ENCODE measurements at places on chromosomes 16 and 17.

GRCh38 chr17:83050651-83051395, 28.6 kb upstream of the METRNL start:
- DNase-seq: peak; percentile 89

GRCh38 chr16:65349626-65350025, 227.8 kb upstream of the CDH11 start:
- no peak for DNase-seq

- DNase-seq: peak; percentile 1
Observed at GRCh38 chr17:9928601-9929333, 23.7 kb upstream of the RCVRN start.

DNA sequence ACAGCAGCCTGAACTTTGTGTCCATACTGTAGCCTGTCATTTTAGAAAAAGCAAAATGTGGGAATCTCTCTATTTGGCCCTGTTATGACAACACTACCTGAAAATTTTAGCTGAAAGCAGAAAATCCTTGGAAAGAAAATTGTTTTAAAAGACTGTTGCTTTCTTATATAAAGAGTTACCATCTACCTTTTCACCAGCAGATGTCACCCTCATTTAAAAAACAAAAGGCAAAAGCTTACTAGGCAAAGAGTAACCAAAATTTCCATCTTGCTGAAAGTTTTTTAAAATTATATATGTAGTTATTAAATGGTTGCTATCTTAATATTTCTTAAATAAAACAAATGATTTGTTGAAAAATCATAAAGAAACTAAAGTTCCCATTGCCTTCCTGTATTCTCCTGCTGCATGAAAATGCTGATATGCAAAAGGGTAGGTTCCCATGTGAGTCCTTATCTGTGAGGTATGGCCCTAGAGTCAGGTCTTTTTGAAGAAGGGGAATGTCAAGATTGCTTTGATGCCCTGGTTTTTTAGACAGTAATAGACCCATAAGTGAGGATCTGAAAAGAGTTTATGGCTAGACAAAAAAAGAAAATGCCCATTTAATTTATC, 61.0 kb downstream of the TNRC6C start:
- DNase-seq: peak; percentile 28

- DNase-seq: no peak
Observed at GRCh38 chr17:78345172-78345571, 14.7 kb downstream of the SOCS3 start.

GRCh38 chr17:39757931-39758873, 20.5 kb downstream of the GRB7 start:
- no peak for DNase-seq

DNA sequence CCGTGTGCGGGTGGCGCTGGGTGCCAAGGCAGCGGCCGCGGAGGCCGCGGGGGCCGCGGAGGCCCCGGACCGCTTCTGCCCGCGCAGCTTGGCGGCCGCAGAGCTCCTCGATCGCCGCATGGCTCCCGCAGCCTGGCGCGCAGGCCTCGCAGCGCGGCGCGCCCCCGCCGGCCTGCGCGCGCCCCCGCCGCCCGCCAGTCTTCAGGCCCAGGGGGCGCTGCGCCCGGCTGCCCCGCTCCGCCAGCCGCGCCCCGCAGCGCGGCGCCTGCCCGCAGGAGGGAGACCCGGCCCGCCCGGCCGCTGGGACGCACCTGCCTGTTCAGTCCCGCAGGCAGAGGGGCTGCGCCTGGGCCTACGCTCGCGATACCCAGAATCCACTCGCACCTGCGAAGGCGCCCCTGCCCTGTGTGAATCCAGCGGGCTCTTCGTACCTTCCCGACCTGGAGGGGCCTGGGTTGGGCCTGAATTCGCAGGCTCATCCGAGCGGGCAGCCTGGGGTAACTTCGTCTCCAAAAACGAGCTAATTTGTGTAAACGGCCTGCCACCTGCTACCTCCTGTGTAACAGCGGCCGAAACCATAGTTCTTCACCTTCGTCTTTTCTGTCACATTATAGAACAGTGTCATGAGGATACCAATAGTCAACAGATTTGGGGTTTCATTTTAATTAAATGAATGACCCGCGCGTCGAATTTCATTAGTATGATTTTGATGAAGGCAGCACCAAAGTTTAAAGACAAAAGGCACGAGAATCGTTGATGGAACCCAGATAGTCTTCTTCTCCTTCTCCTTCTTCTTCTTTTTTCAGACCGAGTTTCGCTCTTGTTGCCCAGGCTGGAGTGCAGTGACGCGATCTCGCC, at the start of gene CENPV:
Gene CENPV (minus strand): TSS at position 153 of the 858 bp plus-strand sequence. CDS start 33 bp downstream, at position 120.
- peak; percentile 80 for DNase-seq

- DNase-seq: peak; percentile 32
Observed at GRCh38 chr17:5883775-5884665, 186.2 kb upstream of the WSCD1 start.

DNA sequence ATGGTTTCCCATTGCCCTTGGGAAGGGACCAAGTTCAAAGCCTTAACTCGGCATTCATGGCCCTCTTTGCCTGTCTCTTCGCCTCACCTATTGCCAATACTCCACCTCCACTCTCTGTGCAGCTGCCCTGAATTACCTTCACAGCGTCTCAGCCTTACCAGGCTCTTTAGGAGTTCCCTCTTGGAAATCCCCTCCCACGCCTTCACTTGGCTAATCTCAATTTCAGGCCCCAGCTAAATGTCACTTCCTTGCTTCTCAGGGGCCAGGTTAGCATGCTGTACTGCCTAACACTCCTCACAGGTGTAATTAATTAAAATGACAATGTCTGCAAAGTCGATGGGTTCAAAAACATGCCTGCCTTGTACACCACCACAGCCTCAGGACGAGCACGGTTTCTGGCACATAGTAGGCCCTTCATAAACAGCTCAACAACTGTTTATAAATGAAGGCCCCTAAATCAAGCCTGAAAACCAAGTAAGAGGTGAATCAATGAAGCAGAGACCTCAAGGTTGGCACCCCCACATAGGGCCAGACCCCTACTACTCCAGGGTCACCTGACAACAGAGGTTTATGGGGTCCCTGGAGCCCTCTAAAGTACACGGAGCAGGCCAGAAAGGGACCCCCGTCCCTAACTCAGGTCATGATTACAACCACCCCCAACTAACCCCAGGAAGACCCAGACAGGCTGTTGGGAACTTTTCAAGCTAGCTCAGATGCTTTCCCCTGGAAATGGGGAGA, 11.2 kb upstream of the EEF2K start:
- no peak for DNase-seq

- no peak for DNase-seq
Observed at GRCh38 chr16:54425681-54426552, 139.3 kb upstream of the IRX3 start.

DNA sequence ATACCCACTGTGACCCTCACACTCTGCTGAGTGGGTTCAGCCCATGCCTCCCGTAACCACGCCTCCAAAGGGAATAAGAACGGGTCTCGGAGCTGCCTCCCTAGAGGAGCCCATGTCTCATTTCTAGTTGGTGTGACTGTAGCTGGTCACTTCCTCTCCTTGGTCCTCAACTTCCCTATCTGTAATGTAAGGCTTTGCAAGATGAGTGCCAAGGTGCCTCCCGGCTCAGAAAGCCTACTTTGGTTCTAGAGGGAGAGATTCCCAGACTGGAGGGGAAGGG, 20.8 kb downstream of the C16orf74 start:
- DNase-seq: no peak

DNA sequence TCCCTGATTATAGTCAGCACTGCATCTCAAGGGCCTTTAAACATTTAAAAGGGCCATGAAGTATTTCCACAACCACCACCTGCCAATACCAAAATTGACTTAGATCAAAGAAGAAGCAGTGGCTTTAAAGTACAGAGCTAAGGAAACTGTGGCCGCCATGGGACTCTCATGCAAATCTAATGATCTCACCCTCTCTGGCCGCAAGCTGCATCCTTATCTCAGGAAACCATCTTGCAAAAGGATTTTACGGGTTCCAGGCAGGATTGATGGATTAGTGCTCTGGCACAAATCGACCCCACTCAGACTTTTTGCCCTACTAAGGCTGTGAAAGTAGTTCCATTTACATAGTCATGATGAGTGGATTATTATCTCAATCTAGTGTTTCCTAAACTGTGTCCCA, 22.6 kb downstream of the CDRT4 start:
- DNase-seq: no peak

DNA sequence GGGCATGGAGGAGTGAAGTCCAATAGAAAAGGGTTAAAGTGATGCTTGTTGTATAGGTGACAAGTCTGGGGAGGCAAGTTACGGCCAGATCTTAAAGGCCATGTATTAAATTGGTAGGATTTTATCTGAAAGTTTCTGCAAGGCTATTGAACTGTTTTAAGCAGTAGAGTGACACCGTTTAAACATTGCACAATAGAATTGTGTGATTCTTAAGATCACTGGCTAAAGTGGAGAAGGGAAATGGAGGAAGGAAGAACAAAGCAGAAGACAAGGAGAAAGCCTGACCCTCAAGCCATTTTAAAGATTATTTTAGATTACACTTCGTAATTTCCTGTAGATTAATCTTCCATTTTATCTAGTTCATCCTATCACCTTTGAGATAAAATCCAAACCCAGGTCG, 5.6 kb upstream of the MPHOSPH6 start:
- no peak for DNase-seq

DNA sequence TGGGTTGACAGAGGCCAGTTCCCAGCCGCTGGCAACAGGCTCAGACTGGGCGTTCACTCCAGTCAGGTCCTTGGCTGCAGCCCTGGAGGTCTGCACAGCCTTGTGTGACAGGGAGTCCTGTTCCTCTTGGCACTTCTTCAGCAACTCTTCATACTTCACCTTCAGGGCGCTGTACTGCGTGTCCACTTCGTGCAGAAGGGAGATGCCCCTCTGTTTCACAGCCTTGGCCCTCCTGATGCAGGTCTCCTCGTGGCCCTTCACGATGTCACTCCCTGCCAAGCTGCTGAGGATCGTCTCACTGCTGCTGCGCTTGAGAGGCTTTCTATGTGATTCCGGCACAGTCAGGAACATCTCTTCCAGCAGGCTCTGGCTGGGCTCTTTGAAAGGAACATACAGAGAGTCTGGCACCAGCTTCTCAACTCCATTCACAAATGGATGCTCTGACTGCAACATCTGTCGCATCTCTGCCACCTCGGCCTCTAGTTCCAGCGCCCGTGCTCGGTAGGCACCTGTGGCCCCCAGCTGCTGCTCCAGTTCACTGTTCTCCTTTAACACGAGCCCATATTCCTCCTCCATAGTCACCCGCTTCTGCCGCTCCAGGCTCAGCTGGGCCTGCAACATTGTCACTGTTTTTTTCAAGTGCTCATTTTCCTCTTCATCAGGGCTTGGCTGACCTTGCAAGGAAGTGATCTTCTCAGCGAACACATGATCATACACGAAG, 27.2 kb downstream of the CDR2 start:
- DNase-seq: no peak
